Naive B cell (primary cell): ENCODE measurements at places on chromosomes 2 and 18.

DNA sequence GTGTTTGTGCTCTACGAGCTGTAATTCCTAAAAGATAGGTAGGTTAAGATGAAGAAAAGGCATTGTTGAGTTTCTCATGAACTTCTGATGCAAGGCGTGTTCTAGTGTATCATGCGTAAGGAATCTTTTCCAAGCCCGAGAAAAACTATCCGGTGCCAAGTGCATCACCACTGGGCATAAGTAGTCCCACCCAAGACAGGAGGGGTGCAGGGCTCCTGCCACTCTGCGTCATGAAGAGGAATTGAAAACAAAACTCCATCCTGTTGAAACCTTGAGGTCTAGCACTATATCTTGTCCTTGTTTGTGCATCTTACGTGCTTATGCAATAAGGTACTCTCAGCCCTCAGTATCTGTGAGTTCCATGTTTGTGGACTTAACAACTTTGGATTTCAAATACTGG lies 45.7 kb downstream of the RAB31 start:
- no peak for DNase-seq

GRCh38 chr2:207337234-207338219 lies 171.8 kb upstream of the KLF7 start:
- no peak for DNase-seq

GRCh38 chr2:205642599-205643356 lies 39.5 kb upstream of the NRP2 start:
- no peak for DNase-seq

DNA sequence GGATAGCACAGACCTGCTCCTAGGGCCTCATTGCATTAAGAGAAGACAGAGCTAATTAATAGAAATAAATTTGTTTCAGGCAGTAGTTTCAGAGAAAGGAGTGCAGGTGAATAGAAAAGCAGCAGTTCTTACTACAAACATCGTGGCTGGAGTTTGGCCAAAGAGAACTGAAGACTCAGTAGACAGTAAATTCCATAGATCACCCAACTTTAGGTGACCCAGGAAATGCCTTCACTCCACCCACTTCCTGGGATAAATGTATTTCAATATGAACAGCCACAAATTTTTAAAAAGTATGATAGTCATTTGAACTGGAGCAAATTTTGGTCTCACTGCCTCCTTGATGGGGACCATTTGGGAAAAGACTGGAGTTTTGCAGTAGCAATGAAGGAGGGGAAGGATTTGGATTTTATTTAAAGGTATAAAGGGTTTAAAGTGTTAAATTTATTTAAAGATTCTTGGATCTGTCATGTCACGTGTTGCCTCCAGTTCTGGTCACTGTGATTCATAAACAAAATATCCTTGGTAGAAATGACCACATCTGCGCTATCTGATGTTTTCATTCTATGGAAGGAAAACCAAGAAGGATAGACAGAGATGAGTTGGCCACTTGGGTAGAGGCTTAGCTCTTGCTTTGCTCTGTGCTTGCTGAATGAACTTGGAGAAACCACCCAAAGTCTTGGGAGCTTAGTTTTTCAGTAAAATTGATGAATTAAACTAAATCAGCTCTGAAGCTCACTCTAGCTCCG lies 390.2 kb downstream of the THSD7B start:
- no peak for DNase-seq

- no peak for DNase-seq
These were observed 326.6 kb upstream of the COL3A1 start for GRCh38 chr2:188647430-188648070.

DNA sequence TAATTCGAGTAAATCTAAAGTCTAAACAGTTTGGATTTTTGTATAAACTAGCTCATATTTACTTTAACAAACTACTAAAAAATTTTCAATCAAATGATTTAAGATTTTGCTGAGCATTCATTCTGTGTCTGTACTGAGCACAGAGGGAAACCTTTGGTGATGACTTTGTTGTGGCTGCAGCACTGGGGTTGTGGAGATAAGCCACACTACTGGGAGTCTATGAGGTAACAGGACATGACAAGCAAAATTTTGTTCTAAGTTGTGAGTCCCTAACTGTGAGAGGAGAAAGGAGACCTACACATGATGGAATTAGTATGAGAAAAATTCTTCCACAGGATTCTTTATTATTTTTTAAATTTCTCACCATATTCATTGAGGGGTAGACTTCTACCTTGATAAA lies 933.7 kb upstream of the LRATD1 start:
- DNase-seq = no peak

DNA sequence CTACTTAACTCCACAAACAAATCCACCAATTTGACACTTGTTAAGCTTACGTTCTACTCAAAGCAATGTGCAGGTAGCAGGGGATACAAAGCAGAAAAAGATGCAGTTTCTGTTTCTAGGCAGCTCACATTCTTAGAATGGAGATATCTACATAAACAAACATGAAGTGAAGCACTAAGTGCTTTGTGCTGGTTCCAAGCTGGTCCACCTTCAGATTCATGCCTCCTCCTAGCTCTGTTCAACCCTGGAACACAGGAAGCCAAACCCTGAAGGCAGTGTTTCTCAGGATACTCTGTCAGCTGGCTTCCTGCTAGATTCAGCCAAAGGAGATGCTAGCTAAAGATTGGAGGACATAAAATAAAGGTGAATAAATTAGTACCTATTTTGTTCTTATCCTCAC lies 55.3 kb upstream of the NOL4 start:
- no peak for DNase-seq

GRCh38 chr18:33761363-33761762 lies 183.3 kb downstream of the ASXL3 start:
- DNase-seq = no peak

- DNase-seq = no peak
These were observed 61.0 kb downstream of the RBMS1 start for GRCh38 chr2:160432633-160433032.

DNA sequence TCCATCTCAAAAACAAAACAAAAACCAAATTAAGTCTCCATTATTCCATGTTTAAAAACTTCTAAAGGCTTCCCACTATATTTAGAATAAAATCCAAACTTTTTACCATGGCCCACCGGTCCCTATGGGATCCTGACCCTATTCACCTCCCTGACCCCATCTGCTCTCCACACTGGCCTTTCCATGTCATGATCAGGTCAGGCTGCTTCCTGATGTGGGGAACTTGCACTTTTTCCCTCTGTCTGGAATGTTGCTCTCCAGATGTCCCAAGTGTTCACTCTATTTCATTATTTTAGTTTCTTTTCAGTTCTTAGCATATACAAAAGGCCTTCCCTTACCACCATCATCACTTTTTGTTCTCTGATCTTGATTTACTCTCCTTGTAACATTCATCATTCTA lies 7.5 kb upstream of the MTA3 start:
- no peak for DNase-seq

- DNase-seq = no peak
These were observed 133.6 kb downstream of the ALK start for GRCh38 chr2:29787473-29788465.

DNA sequence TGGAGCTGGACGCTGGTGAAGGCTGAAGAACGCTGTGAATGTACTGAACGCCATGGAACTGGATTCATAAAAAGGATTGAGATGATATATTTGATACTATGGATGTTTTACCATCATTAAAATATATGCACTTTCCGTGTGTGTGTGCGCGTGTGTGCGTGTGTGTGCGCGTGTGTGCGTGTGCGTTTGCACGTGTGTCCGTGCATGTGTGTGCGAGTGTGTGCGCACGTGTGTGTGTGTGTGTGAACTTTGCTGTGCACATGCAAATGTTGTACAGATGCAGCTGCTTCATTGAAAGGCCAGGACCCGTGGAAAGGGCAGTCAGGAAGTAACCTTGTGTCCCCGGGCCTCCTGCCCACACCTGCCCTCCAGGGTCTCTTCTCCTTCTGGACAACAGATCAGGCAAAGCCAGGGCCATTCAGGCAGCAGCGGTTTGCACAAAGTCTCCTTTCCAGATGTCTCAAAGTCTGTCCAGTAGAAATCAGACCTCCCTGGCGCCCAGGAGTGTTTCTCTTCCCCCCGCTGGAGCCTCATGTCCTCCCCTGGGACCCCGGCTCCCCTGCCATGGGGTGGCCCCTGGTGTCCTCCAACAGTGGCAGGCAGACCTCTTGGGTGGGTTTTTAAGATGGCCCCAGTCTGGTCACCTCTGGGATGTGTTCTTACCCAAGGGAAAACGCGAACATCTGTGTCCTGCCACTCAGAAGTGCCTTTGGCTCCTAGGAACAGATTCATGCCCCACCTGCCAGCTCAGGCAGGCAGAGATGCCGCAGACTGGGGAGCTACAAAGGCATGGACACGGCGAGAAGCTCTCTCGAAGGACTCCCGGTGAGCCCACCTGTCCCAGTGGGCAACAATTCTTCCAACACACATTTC lies 86.1 kb upstream of the GPC1 start:
- no peak for DNase-seq

DNA sequence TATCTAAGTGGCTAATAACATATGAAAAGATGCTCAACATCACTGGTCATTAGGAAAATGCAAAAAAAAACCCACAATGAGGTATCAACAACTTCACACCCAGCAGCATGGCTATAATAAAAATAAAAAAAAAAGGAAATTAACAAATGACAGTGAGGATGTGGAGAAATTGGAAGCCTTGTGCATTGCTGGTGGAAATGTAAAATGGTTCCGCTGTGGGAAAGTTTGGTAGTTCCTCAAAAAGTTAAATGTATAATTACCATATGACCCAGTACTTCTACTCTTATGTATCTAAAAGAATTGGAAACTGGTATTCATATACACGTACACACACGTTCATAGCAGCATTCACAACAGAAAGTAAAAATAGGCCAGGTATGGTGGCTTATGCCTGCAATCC lies 15.5 kb upstream of the CACNB4 start:
- DNase-seq = no peak

DNA sequence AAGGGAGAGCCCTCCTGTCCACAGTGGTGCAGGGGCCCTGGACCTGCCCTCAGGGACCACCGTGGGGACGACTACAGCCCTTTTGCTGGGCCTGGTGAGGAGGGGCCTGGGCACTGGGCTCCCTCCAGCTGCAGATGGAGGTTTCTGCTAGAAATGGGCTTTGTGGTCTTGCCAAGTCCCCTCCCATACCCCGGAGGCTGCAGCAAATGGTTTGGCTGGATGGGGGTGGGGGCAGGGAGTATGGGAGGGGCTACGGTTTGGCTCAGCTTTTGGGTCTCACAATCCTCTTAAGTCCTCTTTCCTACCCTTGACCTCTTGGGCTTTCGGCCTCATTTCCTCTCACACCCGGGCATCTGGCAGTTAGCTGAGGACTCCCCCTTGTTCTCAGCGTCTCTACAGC lies 21.7 kb downstream of the TET3 start:
- no peak for DNase-seq

- no peak for DNase-seq
These were observed 80.0 kb upstream of the CHRNA1 start for GRCh38 chr2:174844295-174844708.
